ENCODE measurements at places on chromosomes 11 and 22. TPM values are rescaled to one million over a fixed set of nuclear protein-coding genes. Genes with fewer than 3 reads are reported as not detected.

Gene WNT11
- total RNA-seq = not detected

GRCh38 chr11:20013346-20014066 is 146.8 kb downstream of the DBX1 start:
- DNase-seq = no peak

DNA sequence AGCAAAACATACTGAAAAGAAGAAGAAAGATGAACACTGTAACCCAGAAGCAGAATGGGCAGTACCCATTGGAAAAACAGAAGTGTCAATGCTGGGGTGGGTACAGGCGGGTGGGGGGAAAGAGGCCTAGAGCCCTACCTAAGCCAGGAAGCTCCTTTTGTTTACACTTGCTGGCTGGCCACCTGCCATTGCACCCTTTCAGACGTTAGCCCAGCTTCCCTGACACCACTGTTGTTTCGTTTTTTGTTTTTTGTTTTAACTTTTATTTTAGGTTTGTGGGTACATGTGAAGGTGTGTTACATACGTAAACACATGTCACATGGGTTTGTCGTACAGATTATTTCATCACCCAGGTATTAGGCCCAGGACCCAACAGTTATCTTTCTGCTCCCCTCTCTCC is 55.4 kb downstream of the PLEKHA7 start:
- no peak for DNase-seq

Gene TYR
- not detected for total RNA-seq

GRCh38 chr11:68403831-68404230 is 56.7 kb upstream of the PPP6R3 start:
- DNase-seq = no peak

DNA sequence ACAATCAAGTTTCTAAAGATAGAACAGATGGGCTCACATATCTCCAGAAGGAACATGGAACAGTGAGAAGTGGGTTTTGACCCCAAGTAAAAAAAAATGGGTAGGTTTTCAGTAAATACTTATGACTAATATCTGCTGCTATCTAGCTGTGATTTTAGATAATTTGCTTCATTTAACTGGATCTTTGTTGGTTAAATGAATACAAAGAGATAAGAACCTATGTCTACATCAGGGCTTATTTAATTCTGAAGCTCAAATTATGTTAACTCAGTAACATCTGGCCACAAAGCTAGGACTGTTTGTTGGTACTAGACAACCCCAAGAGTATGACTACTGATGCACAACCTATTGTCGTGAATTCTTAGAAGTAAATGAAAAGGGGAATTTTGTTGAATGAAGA is 144.4 kb upstream of the SESN3 start:
- DNase-seq = no peak

DNA sequence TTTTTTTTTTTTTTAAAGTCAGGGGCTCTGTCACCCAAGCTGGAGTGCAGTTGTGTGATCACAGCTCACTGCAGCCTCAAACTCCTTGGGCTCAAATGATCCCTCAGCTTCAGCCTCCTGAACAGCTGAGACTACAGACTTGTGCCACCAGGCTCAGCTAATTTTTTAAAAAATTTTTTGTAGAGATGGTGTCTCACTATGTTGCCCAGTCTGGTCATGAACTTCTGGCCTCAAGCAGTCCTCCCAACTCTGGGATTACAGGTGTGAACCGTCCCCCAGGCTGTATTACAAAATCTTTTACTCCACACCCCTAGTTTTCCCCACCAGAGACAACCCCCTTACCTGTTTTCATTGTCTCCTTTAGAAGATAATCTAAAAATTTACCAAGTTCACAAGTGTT is 1.9 kb downstream of the CCDC117 start:
- DNase-seq = no peak

Gene CXCR5
- not detected for total RNA-seq

Gene NEFH
- total RNA-seq = 1.8 TPM

GRCh38 chr11:133934599-133935550 is 21.9 kb downstream of the IGSF9B start:
- no peak for DNase-seq

GRCh38 chr11:11349106-11349825 is 3.8 kb downstream of the CSNK2A3 start:
- DNase-seq = no peak

DNA sequence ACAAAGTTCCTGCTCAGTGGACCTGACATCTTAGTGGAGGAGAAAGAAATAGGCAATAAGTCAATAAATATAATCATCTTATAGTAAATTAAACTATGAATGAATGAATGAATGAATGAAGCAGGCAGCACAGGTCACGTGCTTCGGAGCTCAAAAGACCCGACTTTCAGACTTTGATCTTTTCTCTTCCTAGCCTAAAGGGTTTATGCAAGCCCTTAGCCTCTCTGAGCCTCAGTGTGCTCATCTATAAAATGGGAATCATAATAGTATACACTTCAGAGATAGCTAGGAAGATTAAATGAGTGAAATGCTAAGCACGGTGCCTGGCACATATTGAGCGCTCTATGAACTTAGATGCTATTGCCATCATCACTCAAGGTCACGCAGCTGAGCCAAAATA is 7.5 kb downstream of the PVALB start:
- no peak for DNase-seq

GRCh38 chr22:37442537-37442936 is 15.3 kb upstream of the ELFN2 start:
- no peak for DNase-seq

DNA sequence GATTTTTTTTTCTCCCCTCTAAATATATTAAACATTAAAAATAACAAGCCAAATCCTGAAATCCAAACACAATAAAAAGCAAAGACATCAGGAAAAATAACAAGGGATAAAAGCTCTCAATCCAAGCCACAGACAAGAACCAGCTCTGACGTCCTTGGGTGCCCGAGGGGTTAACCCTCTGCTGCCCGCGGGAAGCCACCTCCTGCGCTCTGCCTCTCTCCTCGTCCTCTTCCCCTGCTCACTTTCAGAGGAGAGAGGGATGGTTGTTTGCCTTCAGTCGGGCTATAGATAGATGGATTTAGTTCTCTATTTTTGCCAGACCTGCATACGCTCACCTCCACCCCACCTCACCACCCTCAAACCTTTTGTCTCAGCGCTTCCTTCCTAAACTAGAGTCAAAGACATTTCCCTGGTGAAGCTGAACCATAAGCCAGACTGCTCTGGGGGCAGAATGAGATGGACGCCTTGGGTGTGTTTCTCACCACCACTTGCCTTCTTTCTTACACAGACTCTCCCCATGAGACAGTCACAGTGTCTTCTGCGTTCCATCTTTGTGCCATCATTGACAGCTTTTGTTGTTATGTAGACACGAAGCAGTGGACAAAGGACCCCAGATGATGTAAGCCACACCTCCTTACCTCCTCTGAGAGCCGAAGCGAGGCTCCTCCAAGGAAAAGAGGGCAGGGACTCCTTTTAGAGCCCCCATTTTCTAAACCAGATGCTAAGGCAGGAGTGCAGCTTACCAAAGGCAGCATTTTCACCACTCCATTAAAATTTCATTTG is 142.5 kb upstream of the HSD17B12 start:
- no peak for DNase-seq

Gene STX3
- total RNA-seq = 70.9 TPM

Gene MYRF
- total RNA-seq = 10.7 TPM

Gene GAB4
- total RNA-seq = not detected

Gene B3GAT3
- total RNA-seq = 42.5 TPM

Gene TMEM121B
- total RNA-seq = 0.68 TPM

DNA sequence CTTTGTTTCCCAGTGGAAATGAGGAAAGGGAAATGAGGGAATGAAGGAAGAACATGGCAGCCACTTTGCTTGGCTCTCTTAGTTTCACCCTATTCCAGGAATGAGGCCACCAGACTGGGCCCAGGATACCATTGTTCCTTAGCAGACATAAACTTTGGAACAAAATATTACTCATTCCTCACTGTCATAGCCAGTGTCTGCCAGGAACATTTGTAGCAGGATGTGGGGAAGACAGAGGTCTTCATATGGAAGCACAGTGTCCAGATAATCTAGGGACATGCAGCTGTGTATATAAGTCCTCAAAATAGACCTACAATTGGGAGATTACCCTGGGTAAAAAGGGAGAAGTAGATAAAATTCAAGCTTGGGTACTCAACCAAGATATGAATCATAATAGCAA is 15.2 kb upstream of the FUT4 start:
- DNase-seq = no peak

Gene PRR33
- total RNA-seq = not detected

- DNase-seq = no peak
Observed at GRCh38 chr11:105611572-105612441, 1.9 kb downstream of the GRIA4 start.

Gene OPCML
- 0.19 TPM for total RNA-seq

GRCh38 chr11:79174045-79175008 is 266.5 kb downstream of the TENM4 start:
- no peak for DNase-seq

Data from glomerular endothelial cell (primary cell).